ENCODE measurements at places on chromosomes 5 and 9.

DNA sequence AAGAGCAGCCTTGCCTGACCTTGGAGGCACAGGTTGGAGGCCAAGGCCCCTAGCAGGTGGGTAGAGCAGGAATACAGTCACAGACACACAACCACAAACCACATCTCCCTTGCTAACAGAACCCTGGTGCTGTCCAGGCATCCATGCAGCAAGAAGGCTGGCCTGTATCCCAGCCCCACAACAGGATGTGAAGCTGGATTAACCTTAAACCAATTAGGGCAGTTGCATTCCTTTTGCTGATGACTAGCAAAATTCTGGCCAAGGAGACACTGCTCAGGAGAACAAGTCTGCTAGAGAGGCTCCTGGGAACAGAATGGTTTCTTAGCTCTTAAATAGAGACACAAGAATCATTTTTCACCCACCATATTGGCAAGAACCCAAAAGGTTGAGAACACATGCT, 97.8 kb downstream of the C5orf15 start:
- DNase-seq = no peak

DNA sequence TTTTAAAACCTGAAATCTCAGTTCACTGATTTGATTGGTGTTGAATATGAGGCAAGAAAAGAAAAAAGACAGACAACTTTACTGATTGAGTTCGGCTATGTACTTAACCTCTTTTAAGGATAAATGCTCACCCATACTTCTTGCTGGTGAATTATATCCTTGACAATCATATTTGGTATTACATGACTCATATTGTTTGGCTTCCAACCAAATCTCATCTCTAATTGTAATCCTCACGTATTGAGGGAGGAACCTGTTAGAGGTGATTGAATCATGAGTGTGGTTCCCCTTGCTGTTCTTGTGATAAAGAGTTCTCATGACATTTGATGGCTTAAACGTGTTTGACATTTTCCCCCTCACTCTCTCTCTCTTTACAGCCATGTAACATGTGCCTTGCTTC, 255.6 kb upstream of the IZUMO3 start:
- no peak for DNase-seq

DNA sequence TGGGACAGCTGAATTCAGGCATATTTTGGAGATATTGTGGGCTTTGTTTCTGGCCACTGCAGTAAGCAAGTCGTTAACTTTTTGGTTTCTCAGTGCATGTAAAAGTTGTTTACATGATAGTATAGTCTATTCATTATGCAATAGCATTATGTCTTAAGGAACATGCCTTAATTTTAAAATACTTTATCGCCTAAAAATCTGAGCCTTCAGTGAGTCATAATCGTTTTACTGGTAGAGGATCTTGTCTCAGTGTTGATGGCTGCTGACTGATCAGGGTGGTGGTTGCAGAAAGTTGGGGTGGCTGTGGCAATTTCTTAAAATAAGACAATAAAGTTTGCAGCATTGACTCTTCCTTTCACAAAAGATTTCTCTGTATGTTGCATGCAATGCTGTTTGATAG, 5.1 kb downstream of the SCGB3A1 start:
- DNase-seq = no peak

- no peak for DNase-seq
These were observed 136.7 kb upstream of the GAS1 start for GRCh38 chr9:87083986-87084385.

DNA sequence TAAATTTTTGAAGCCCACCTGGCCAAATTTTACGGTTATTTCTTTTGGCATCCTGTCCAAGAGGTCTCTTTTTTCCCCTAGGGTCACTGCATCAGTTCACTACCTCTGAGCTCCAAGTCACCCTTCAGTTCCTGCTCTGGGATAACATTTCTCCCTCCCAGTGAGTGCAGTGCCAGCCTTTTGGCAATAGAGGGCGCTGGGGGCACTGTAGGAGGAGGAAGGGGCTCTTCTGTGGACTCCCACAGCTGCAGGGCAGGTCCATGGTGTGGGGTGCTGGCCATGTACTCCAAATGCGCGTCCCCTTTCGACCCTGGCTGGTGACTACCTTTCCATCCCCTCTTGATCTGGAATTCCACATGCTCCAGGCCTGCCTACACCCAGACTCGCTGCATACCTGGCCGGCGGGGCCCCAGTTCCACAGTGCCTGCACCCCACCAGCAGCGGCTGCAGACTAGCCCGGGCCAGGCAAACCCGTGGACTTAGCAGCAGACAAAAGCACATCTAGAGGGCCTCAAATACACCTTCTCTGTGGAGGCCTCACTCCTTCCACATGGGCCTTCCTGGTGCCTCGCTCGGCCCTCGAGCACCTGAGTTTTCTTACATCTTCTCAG, 20.3 kb upstream of the NINJ1 start:
- DNase-seq = no peak

DNA sequence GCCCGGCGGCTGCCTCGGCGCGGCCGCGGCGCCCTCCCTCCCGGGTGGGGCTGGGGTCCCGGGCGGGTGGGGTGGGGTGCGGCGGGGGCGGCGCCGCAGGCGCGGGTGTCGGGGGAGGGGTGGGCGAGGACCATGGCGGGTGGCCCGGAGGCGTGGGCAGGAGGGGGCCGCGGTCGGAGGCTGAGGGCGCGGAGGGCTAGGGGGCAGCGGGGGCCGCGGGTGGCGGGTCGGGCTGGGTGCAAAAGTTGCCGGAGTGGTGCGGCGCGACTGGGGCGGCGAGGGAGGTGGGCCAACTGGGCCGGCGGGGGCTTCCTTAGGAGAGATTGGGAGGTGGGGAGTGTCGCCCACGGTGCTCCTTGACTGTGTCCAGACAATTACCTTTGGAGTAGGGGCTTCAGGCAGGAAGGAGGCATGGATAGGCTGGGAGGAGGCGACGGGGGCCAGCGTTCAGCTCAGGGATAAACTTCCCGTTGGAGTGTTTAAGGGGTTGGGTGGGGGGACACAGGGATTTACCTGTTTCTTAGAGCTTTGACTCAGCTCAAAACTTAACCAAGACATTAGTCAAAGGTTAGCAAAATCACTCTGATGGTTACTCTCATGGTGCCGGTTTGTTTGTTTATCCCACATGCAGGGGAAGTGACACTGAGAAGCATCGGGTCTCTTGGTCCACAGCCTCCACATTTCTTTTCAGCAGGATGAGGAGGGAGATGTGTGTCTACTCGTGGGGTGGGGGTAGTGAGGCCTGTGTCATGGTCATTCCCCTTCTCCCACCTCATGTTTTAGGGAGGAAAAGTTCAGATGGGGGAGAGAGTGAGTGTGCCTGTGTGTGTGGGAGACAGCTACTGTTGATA, 859 bp downstream of the CSNK1G3 start:
- no peak for DNase-seq

DNA sequence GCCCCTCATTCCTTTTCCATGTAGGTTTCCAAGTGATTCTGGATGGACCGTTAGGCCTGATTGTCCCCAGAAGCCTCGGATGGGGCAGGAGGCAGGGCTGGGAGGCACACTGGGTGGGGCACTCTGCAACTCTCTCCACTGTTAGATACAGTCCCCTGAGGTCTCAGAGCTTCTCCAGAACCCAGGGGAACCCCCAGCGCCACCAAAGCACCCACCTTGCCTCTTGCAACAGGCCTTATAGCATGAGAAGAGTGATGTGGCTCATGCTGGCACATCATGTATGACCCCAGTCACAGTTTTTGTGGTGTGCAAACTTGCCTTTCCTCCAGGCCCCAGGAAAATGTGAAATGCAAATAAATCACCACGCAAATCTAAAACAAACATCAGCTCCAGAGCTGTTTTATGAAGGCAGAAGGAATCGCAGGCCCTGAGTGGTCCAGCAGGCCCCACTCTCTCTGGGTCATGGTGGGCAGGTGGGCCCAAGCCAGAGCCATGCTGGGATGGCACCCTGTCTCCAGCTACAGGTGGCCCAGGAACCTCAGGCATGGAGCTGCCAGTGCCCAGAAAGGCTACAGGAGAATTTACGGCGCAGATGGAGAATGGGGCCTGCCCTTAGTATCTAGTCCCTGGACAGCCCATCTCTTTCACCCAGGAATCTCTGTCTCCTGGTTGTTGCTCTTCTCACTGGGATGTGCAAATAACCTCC, 36.3 kb upstream of the CDKN2AIPNL start:
- DNase-seq = no peak

DNA sequence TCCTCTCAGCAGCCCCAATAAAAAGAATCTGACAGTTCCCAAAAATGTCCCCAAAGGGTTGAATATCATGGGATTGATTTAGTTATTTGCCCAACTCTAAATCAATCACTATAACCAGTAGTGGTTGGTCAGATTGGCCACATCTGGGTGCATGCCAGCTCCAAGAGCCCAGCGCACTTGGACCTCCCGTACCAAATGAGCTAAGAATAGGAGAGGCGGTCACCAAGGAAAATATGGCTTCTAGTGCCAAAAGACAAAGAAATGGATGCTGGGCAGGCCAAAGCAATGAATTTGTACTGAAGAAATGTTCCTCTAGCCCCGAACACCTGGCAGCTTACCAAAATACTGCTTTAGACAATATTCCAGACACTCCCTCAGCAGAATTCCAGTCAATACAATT, 80.3 kb downstream of the RCL1 start:
- no peak for DNase-seq

DNA sequence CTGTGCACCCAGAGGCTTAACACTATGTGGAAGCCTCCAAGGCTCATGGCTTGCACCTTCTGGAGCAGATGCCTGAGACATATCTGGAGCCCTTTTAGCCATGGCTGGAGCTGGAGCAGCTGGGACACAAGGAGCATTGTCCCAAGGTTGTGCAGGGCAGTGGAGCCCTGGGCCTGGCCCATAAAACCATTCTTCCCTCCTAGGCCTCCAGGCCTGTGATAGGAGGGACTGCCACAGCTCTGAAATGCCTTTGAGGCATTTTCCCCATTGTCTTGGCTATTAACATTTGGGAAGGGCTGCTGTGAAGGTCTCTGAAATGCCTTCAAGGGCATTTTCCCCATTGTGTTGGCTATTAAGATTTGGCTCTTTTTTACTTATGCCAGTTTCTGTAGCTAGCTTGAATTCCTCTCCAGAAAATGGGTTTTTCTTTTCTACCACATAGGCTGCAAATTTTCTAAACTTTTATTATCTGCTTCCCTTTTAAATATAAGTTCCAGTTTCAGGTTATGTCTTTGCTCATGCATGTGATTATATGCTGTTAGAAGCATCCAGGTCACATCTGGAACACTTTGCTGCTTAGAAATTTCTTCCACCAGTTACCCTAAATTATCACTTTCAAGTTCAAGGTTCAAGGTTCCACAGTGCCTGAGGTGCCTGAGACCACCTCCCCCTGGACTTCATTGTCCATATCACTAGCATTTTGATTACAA, 221.2 kb downstream of the ADAMTSL1 start:
- no peak for DNase-seq

- no peak for DNase-seq
These were observed 41.9 kb downstream of the CD180 start for GRCh38 chr5:67154556-67155206.

- no peak for DNase-seq
These were observed 94.8 kb downstream of the ARRDC3 start for GRCh38 chr5:91288118-91288916.

DNA sequence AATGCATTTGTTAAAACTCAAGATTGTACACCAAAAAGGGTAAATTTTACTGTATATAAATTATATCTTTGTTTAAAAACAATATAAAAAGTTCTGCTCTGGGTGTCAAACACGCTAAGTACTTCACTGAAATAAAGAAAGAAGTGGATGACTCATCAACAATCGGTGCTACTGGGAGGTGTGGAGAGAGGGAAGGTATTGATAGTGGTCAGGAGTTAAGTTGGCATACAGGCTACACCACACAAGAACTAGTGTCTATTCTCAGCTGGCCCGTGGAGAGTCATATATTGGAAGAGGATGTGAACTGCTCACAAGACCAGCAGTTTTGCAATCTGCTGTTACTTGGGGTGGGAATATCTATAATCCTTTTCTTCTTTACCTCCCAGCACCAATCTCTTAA, 145.7 kb upstream of the TRPC7 start:
- DNase-seq = no peak

GRCh38 chr9:101578378-101578777, 16.4 kb downstream of the PPP3R2 start:
- no peak for DNase-seq

Data from NCI-H2171 treated with DMSO at 0.1 percent for 48 hours (cell line).